ENCODE measurements at places on chromosomes 2 and 18.

DNA sequence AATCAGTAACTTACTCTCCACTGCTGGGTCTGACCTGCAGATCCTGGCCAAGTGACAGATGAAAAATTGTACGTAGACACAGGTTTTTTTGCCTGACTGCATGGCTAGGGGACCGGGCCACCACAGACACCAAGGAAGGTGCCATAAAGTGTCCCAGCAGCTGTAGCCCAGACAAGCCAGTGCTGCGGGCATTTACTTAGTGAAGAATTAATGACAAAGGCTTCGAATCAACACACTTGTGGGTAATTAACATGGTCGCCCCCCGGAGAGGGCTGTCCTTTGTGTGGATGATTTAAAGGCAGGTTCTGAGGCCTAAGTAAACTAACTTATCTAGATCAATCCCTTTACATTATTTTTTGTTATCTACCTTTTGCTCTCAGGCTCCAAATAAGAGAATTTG lies 1709.1 kb upstream of the LRRTM1 start:
- no peak for DNase-seq

GRCh38 chr2:70646420-70646818 lies 92.8 kb upstream of the TGFA start:
- DNase-seq = no peak

GRCh38 chr2:9015998-9016397 lies 12.5 kb upstream of the MBOAT2 start:
- DNase-seq = no peak

DNA sequence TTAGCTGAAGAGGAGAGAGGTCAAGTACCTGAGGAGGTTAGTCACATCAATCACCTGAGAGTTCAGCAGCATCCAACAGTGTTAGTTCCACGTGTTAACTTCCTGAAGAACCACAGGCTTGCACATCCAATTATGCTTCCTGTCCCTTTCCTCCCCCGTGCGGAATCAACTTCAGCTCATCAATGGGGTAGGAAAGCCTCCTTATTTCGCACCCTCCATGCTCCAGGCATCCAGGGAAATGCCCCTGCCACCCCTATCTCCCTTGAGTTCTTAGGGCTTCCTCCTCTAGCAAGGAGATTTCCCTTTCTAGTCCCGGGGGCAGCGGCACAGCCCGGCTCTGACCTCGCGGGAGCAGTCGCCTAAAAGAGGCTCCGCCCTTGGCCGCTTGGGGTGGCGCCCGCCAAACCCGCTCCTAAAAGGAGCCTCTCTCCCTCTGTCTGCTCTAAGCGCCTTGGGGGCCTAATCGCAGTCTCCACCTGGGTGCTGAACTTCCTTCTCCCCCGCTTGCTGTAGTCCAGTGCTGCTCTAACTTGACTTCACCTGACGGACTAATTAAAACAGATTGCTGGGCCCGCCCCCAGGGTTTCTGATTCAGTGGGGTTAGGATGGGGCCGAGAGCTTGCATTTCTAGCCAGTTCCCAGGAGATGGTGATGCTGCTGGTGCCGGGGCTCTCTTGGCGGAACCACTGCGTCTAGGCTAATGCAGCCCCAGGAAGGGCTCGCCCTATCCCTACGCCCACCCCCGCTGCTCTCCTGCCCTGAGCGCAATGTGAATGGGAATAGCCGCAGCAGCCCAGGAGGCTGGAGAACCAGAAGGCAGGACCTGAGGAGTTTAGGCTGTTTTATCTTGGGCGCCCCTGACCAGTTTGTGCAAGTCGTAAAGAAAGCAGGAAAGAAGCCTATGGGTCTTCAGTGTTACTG lies 3.4 kb upstream of the TET3 start:
- DNase-seq = no peak
